ENCODE measurements at places on chromosomes 12 and 14.

DNA sequence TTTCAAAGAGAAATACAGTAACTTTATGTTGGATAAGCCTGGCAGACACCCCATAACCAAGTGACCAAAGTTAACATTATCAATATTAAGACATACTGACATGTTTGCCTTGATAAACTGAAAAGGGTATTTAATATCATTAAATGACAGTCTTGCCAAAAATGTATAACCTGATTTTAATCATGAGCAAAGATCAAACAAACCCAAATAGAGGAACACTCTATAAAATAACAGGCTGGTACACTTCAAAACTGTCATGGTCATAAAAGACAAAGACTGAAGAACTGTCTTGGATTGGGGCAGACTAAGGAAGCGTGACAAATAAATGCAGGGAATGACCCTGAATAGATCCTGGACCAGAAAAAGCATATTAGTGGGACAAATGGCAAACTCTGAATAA, 64.0 kb downstream of the AKAP6 start:
- DNase-seq, result no peak

DNA sequence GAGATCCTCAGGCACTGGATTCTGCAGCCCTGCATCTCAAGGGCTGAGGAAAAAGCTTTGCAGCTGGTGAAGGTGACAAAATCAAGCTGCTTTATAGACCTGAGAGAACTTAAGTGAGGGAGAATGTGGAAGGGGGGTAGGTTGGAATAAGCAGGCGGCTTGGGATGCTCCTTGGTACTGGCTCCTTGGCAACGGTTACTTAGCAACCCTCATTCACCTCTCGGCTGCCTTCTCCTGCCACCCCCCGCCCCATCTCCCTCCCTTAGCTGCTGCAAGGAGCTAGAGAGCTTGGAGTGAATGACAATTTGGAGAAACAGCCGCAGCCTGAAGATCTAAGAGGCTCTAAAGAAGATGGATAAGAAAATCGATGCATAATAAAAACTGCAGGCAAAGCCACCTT, 44.1 kb upstream of the CISTR start:
- DNase-seq, result no peak

DNA sequence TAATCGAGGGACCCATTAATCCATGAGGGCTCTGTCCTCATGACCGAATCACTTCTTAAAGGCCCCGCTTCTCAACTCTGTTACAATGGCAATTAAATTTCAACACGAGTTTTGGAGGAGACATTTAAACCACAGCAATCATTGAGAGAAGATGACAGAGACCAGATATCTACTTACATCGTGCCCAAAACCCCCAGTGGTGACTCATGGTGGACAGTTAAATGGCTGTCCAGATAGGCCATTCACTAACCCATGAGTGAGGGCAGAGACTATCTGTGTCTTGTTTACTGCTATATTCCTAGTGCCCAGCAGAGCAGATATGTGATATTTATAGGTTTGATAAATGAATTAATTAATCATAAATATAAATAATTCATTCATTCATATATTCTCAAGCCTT, 20.0 kb upstream of the FLVCR2 start:
- no peak for DNase-seq

DNA sequence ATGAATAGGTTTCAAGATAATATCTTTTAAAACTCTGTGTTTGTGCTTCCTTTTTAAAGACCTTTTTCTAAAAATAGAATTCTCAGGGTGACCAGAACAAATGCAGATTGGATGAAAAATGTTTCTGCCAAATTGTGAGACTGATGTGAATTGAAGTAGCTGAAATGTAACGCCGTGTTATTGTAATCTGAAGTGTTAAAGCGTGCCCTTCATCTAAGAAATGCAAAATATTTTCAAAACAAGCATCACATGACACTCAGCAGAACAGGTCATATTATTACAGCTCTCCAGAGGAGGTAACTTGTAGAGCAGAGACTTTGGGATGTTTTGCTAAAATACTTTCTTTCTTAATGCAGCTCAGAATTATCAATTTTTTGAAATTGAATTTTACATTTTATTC, 90.0 kb upstream of the PLEKHA5 start:
- DNase-seq, result no peak
